ENCODE measurements at places on chromosomes 7 and 10.

- DNase-seq, result no peak
Measured at GRCh38 chr10:11395581-11396310, 215.7 kb downstream of the USP6NL start.

DNA sequence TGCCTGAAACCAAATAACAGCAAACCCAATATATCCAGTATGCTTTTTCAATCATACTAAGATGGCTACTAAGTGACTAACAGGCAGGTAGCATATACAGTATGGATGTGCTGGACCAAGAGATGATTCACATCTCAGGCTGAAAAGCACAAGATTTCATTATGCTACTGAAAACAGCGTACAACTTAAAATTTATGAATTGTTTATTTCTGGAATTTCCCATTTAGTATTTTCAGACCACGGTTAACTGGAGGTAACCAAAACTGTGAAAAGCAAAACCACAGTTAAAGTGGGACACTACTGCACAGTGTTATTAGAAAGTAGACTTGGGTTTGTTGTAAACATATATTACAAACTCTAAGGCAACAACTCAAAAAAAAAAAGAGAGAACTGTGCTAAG lies 91.5 kb downstream of the KMT2C start:
- DNase-seq, result no peak

GRCh38 chr10:27646194-27646593 lies 99.4 kb downstream of the MKX start:
- DNase-seq, result no peak

- DNase-seq, result no peak
Measured at GRCh38 chr7:19798986-19799385, 25.6 kb upstream of the TMEM196 start.

DNA sequence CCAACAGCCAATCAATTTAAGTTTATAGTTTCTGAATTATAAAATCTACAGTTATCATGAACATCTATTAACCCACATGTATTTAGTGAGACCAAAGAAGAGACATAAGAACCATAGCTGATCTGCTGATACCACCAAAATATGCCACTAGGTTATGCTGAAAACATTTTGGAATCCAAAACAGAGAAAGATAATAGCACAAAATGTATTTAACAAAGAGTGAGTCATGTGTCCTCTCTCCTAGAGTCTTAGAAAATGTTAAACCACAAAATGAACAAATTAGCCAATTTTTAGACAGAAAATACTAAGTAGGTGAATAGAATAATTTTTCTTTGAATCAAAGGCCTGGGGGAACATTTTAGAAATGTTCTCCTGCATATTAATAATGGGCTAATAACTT lies 527.5 kb downstream of the GPAM start:
- no peak for DNase-seq

Measured in NCI-H1105 (cell line).